ENCODE measurements at places on chromosomes 5 and 9.

- DNase-seq: no peak
These were observed 23.9 kb upstream of the SLC25A51 start for GRCh38 chr9:37927601-37928551.

- DNase-seq: no peak
These were observed 48.3 kb downstream of the EHMT1 start for GRCh38 chr9:137666955-137667670.

DNA sequence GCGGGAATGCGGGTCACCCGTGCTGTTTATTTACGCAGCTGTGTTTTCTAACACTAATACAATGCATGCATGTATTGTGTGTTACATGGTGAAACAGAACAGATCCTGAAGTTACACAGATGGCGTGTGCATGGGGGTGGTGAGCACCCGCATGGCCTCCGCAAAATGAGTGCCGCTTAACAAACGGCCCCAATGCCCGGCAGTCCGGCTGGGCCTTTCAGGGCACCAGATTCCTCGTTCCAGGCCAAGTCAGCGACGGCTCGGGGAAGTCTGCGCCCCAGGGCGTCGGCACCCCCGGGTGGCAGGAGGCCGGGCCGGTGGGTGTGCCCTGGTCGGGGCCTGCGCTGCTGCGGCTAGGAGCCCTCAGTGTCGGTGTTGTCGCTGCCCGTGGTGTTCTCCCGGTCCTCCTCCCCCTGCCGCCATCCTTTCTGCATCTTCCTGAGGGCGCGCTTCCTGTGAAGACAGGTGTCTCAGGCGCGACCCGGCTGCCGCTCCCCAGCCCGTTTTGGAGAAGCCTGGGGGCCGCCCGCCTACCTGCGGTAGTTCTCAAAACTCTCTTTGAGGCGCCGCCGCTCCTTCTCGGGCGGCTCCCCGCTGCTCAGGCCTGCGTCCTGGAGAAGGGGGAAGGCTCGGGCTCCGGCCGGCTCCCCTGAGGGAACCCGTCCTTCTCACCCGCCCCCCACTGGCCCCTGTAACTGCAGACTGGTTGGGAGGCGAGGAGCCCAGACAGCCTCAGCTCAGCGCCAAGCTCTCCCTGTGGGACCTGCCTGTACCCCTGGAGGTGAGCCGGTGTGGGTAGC, 605 bp upstream of the DNLZ start:
- DNase-seq: no peak

DNA sequence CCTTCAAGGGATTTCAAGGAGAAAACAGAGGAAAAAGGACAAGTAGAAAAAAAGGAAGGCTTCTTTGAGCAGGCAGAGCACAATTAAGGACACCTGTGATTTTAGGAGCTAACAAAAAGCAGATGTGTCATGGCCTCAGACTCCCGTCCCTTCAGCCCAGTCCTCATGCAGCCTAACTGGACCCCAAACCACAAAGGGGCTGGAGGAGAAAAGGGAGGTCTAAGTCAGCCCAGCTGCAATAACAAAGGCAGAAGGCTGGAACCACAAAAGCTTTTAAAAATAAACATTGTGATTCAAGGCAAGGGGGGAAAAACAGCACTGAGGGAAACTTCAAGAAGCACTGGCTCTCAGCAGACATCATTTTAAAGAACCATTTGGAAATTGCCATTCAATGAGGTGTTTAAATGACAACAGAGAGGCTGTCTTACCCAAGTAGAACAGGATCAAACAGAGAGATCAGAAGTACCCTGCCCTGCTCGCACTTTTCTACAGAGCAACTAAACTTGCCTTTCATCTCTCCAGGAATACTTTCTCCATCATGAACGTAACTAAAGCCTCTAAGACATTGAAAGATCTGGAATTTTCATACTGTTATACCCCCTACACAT, 89.3 kb downstream of the SEMA5A start:
- peak; percentile 82 for DNase-seq

DNA sequence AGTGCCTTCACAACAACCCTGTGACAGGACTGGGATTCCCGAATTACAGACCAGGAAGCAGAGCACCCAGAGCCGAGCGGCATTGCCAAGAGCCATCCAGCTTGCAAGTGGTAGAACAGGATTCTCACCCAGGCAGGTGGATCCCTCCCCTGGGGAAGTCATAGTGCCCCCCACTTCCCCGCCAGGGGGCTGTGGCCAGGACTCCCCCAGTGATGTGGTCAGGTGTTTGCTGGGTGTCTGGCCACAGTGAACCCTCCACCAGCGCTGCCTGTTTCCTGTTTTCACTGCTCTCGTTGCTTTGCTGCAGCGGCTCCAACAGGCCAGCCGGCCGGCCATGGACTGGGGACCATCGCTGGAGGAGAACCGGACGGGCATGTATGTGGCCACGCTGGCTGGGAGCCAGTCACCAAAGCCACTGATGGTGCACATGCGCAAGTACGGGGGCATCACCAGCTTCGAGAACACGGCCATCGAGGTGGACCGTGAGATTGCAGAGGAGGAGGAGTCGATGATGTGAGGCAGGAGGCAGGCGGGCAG, 19.3 kb downstream of the SLC6A7 start:
- no peak for DNase-seq

- DNase-seq: no peak
These were observed 67.8 kb upstream of the SLC1A1 start for GRCh38 chr9:4422495-4422894.

GRCh38 chr5:84794486-84795035, 409.9 kb upstream of the EDIL3 start:
- no peak for DNase-seq

- no peak for DNase-seq
These were observed at the start of gene RNF38 for GRCh38 chr9:36399980-36400331. Gene RNF38, minus strand, starts transcription at chr9:36400269. Its CDS starts 161 bp downstream, at chr9:36400108.

DNA sequence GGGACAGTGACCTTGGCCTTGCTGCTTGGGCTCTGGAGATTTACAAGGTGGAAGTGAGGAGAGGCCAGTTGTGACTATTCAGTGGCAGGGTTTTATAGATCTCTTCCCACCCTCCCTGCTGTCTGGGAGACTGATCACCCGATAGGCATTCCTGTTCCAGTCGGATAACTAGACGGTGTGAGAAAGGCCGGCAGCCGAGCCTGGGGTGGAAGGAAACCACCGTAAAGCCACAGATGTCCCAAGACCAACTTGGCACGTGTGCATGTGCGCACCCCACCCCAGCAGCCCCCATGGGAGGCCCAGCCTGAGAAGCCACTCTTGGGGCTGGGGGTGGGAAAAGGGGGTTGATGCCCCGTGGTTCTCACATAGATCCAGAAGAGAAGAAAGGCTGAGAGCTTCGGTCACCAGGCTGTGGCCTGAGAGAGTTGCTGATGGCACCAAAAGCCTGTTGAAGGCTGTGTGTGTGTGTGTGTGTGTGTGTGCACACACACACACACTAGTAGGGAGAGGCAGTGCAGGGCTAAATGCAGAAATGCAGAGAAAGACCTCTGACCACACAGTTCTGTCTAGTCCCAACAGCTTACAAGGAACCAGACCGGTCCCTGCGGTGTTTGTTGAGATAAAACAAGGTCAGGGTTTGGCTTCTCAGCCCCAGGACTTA, 225.8 kb downstream of the FANCC start:
- peak; percentile 60 for DNase-seq

DNA sequence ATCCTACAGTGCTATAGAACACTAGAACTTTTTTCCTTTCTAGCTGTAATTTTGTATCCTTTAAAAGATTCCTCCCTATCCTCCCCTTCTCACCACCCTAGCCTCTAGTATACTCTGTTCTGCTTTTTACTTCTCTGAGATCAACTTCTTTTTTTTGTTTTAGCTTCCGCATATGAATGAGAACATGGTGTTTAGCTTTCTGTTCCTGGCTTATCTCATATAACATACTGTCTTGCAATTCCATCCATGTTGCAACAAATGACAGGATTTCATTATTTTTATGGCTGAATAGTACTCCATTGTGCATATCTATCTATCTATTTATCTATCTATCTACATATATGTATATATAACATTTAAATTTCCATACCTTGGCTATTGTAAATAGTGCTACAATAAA, 126.0 kb upstream of the MAN2A1 start:
- no peak for DNase-seq

DNA sequence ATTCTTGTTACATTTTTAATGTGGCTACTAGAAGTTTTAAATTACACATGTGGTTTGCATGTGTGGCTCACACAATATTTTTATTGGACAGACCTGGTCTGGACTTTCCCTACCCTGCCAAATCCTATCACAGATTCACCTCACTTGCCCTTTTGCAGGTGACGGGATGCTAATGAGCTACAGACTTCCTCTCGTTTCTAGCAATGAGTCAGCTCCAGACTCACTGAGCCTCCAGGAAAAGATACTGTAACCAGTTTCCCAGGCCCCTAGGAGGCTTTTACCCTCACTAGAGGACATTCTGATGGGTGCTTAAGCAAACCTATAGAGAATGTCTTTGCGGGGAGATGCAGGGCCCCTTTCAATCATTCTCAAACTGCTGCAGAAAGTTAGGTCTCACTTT, 135.4 kb downstream of the WDR41 start:
- peak; percentile 3 for DNase-seq

- DNase-seq: no peak
These were observed 611 bp downstream of the PCDHA3 start for GRCh38 chr5:140801494-140801841.

DNA sequence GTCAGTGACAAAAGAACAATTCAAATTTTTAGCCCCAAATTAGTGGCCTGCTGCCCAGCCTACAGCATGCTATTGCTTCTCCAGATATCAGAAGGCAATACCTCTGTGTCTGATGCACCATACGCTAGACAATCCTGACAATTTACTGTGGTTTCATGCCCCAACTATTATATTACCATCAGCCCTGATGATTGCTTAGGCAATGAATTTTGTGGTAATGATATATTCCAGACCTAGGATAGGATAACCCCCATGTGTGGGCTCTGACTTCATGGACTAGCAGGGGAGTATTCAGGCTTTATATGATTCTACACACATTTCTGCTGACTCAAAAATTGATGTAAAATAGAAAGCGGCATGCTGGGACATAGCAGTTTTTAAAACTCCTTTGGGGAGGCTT, 168.7 kb upstream of the FST start:
- no peak for DNase-seq

DNA sequence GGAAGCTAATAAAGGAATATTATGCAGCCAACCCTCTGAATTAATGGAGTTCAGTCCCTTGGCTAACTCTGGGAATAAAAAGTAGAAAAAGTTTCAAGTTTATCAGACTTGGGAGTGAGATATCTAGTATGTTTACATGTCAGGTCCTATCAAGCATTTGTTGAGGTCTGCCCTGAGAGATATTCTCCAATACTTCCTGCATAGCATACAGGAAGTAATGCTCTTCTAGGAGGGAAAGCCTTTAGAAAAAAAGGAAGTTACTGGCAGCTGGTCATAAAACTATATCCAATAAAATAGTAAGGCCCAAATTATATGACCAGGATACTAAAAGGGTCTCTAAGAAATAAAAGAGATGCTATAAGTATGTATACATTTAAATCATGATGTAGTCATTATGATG, 594.1 kb upstream of the FTMT start:
- DNase-seq: no peak

DNA sequence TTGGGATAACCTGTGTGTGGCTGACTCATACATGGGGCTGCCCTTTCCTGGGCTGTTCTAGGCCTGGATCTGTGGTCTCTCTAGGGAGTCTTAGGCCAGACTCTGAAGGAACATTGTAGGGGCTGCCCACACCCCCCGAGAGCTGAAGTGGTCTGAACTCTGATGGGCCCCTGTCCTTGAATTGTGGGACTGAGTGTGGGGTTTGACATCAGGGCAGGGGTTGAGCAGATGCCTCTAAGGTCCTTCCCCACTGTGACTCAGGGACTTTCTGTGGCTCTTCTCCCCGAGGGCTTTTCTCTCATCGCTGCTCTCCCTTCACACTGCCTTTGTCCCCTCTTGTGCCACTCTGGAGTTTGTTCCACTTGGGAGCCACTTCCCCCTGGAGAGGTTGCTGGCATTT, 215.0 kb downstream of the MELK start:
- no peak for DNase-seq

- no peak for DNase-seq
These were observed 4.6 kb upstream of the GLE1 start for GRCh38 chr9:128499920-128500319.

DNA sequence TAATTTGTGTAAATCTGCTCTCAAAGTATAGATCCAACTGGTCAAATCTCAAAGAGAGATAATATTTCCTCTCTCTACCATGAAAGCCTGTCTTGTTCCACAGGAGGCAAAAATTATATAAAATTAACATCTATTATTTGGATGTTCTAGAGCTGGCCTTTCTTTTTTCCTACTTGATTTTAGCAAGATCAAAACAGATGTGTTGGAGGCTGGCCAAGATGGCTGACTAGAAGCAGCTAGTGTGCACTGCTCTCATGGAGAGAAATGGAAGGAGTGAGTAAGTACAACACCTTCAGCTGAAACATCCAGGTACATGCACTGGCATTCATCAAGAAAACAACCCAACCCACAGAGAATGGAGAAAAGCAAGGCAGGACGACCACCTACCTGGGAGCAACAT, 298.6 kb upstream of the SLC24A2 start:
- DNase-seq: no peak

GRCh38 chr9:75086541-75087288, 1.2 kb downstream of the NMRK1 start:
- no peak for DNase-seq

DNA sequence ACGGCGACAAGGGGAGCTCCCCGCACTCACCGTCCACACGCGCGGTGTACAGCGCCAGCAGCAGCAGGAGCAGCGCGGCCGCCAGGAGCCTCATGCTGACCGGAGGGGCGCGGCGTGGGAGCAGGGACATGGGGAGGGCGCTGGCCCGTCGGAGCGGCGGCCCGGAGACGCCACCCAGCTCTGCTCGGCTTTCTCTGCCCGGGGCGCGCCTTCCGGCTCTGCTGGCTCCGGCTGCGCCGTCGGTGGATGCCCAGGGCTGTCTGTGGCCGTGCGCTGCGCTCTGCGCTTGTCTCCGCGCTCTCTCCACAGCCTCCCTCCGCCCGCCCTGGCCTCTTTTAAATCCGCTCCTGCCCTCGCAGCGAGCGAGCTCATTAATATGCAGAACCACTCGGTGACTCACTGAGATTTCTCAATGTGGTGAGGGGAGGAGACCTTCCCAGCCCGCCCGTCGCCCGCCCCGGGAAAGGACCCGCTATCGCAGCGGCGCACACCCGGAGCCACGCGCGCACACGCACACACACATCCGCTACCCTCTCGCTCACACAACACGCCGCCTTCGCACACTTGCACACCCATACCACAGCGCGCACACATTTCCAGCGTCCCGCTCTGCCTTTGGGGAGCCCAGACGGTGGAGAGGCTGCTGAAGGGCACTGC, at the start of gene CXCL14:
CXCL14 (minus strand) TSS at position 307 of the 657 bp plus-strand sequence; CDS start at position 94, 213 bp downstream.
- peak; percentile 14 for DNase-seq

GRCh38 chr9:83472221-83472665, 66.0 kb downstream of the FRMD3 start:
- peak; percentile 78 for DNase-seq

DNA sequence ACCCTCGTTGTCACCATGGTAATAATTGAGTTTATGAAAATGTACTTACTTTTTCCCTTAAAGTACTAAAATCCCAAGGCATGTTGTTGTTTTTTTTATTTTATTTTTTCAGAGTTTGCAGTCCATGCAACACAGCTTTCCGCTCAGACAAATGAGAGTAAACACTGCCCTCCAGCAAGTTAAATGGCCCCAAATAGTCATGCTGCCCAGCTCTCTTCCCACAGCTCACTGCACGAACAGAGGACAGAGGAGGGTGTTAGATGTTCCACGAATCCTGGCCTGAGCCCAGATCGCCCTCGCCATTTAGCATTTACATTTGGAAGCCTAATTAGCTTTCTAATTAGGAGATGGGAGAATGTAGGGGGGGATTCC, 1.9 kb downstream of the NIM1K start:
- DNase-seq: no peak

Data from skeletal muscle cell (primary cell).